ENCODE measurements at places on chromosomes 6 and 20. TPM values are rescaled to one million over a fixed set of nuclear protein-coding genes. Genes with fewer than 3 reads are reported as not detected.

FAM50B gene
- 17.2 TPM for total RNA-seq

KIAA1755 gene
- total RNA-seq, result 2.4 TPM

SOX4 gene
- 72.5 TPM for total RNA-seq

IP6K3 gene
- not detected for total RNA-seq

COQ3 gene
- 3.0 TPM for total RNA-seq

Measured in endothelial cell of coronary artery (primary cell).